Progenitor cell of endocrine pancreas (in vitro differentiated cells): ENCODE measurements at places on chromosomes 4 and X.

DNA sequence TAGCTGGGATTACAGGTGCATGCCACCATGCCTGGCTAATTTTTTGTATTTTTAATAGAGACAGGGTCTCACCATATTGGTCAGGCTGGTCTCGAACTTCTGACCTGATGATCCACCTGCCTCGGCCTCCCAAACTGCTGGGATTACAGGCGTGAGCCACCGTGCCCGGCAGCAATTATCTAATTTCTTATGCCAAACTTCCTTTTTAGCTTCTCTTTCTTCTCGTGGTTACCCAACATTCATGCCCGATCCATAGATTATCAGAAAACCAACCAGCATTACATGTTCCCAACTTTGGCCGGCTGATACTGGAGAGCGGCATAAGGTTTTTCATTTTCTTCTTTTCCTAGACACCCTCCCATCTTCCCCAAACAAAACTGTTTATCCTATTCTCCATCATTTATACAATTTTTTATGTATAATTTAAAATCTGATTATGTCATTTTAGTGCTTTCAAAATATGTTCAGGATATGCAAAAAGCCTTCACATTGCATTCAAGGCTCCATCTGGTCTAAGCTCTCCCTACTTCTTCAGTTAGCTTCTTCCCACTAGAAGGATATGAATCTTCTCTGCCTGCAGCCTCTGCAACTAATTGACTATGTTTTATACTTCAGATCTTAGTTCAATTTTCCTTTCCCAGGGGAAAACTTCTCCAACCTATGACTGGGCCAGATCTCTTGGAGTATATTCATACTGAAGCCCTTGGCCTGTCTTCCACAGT is 8.7 kb downstream of the SLC7A11 start:
- no peak for DNase-seq

DNA sequence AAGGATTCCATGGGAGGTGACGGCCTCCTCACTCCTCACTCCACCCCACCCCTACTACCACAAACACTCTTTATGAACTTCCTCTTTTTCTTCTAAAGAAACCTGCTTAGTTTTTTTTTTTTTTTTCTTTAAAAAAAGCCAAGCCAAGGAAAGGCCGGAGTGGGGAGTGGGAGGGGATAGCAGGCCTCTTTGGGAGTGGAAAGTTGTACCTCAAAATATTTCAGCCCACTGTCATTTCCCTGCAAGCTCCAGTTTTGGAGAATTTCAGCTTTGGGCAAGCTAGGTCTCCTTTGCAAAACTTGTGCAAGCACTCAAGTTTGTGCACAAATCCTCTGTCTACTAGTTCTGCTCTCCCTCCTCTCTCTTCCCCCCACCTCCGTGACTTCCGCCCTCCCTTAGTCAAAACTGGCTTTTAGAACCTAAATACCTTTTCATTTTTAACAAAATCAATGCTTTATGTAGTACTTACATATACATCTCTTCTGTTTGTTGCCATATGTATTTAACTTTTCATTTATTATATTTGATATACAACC is 512 bp upstream of the ANTXR2 start:
- DNase-seq: no peak

DNA sequence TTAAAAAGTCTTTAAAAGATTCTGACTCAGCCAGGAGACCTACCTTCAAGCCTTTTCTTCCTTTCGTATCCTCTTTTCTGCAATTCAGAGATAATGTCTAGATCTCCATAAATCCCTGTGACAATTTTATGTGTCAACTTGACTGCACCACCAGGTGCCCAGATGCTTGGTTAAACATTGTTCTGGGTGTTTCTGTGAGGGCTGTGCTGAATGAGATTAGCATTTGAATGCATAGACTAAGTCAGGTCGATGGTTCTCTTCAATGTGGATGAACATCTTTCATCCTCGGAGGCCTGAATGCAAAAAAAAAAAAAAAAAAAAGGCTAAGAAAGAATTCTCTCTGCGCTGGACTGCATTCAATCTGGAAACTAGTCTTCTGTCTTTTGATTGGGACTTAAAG is 1082.7 kb downstream of the NLGN4X start:
- DNase-seq: no peak

DNA sequence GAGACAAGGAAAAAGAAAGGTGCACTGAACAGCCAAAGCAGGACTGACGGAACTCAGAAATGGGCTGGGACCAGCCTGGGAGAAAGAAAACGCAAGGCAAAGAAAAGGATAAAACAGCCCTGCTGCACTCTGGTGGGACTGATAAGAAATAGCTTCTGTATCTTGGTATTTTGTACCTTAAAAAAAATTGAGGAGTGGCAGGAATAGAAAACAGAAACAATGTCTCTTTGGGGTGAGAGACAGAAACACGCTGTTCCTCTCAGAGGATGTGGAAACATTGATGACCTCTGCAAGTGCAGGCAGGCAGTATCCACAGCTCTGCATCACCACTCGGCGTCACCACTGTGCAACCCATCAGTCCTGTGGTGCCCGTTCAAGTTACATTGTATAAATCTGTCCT is 152.5 kb upstream of the SPRY1 start:
- DNase-seq: no peak

GRCh38 chrX:84118769-84119168 is 69.2 kb downstream of the RPS6KA6 start:
- no peak for DNase-seq

- DNase-seq: no peak
Observed at GRCh38 chr4:110034026-110034393, 121.3 kb downstream of the EGF start.

- no peak for DNase-seq
Observed at GRCh38 chr4:81756973-81757372, 285.3 kb upstream of the RASGEF1B start.

GRCh38 chrX:47500554-47500953 is 17.5 kb upstream of the ZNF41 start:
- DNase-seq: no peak

GRCh38 chr4:98658287-98659105 is at the start of gene TSPAN5:
TSPAN5 (minus strand) TSS chr4:98658611.
- peak; percentile 67 for DNase-seq

DNA sequence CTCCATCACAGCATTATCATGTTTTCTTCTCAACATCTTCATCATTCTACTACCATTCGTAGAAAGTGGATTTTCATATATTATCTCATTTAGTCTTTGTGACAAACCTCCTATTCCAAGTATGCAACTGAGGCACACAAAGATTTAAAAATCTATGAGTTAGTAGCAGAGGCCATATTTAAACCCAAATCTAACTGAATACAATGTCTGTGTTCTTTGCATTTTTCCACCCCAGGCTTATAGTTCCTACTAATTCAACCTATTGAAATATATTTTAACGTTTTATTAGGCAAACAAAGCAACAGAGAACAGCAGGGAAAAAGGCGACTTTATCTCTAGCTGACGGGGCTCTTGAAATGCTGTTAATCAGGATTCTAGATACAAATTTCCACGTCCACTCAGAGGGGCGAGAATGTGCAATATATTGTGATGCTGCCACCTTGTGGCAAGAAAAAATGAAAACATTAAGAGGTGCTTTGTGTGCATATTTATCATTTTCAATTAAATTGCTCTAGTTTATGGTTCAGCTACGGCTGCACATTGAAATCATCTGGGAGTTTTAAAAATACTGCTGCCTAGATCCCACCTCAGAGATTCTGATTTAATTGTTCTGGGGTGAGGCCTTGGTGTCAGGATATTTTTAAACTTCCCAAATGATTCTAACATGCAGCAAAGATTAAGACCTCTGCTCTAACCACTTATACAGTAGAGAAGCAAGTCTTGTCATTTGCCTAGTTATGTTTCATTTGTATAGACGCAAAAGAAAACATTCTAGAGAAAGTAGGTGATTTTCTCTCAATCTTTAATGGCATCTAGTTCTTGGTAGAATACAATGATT is 315.9 kb downstream of the MAPK10 start:
- DNase-seq: no peak

GRCh38 chr4:76188149-76188548 is 25.5 kb downstream of the SCARB2 start:
- DNase-seq: no peak

GRCh38 chrX:1749499-1749898 is 134.6 kb downstream of the ASMT start:
- no peak for DNase-seq

GRCh38 chrX:102712981-102713625 is 855 bp downstream of the GPRASP2 start:
- no peak for DNase-seq

- DNase-seq: no peak
Observed at GRCh38 chr4:150547154-150547838, 34.7 kb upstream of the MAB21L2 start.
